Fibroblast of skin of left biceps (primary cell): ENCODE measurements at places on chromosomes 5 and 9.

DNA sequence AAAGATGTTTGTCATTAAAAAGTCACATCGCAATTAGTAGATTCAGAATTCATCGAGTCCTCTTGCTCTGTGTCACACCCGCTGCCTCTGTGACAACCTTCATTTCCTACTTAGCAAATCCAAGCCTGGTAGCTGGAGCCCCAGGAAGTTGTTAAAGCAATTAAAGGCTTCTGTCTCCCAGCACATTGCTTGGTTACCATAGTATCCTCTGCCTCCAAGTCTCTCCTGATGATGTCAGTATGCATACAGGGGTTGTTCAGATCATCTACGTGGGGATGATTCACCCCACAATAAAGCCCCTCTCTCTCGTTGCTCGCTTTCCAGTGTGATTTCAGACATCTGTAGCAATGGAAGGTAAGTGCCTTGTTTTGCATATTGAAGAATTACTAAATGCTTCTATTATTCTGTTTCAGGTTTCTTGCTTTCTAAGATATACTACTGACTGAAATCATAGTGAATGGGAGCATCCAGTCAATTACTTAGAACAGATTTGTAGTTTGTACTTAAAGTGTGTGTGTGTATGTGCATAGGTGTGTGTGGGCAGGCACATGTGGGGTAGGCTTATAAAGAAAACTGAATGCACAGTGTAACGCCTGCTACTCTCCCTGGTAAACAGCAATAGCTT, 52.9 kb downstream of the PAM start:
- DNase-seq, result peak; percentile 12

DNA sequence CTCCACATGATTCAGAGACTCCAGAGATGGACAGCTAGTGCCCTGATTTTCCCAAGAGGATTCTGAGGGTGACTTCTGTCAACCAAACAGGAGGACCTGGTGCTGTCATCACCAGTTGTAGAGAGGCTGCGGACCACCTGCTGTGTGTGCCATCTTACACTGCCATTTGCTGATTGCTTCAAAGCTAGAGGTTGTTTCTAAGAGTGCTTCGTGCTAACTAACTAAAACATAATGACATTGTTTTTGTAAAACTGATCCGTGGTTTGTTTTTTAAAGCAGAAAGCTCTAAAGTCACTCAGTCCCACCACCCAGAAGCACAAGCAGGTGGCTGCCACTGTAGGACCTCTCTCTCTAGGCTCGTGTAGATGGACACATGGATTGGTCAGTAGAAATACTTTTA, 12.2 kb downstream of the TENT4A start:
- no peak for DNase-seq

GRCh38 chr5:132612846-132613245, 45.1 kb upstream of the IL13 start:
- no peak for DNase-seq

DNA sequence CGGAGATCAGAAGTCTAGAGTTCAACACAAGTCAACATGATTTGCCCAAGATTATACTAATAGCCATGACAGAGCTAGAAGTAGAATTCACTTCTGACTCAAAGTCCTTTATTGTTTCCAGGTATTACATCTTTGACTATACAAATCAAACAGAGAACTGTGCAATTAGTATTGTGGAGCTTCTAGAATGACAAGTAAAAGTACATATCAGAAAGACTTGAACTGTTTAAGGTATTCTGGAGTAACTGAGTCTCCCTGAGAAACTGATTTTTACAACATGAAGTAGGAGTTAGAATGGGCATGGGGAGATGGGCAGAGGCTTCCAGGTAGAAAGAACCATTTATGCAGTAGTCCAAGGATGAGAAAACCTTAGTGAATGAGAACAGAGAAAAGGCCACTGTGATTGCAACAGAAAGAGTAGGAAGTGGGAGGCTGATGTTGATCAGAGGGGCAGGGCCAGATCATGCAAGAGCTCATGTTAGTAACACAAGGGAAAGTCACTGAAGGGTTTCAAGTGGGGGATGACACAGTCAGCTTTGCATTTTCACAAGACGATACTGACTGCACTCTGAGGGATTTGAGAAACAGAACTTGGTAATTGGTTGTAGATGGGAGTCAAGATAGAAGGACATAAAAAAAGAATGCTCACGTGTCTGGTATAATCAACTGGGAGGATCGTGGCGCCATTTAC, 280.7 kb downstream of the RFX3 start:
- no peak for DNase-seq

DNA sequence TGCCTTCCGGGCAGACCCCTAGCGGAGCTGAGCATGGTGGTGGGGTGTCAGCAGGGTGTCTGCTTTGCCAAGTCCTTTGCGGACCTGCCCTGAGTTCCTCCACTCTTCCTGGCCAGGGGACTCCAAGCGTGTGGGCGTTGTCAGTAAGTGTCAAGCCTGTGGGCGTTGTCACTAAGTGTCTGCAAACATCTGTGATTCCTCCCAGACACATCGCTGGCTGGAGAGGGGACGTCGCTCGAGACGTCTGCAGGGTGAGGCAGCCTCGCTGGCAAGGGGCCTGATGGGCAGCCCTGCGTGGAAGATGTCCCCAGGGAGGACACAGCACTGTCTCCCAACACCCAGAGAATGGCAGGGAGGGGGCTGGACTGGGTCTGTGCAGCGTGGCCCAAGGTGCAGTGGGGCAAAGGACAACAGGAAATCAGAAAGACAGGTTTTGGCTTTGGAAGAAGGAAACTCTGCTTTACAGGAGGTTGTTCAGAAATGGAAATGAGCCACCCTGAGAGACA, 28.8 kb downstream of the ADAMTSL2 start:
- DNase-seq, result no peak

DNA sequence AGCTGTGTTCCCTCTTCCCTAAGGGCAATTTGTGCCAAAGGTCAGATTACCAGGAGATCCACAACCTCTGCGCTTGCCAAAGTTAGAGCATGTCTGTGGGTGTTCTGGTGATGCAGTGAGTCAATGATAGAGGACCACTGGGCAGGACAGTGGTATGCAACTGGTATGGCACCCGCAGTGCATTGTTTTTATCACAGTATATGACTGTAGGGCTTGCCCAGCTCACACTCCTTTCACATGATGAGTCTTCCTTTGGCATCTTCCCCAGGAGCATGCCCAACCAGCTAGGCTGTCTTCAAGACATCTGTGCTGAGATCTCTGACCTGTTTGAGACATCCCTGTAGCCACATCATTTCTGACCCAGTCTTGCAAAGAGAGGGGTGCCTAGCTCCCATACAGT, 1650.0 kb upstream of the CDH6 start:
- DNase-seq, result no peak

- no peak for DNase-seq
Measured at GRCh38 chr9:128689820-128690683, 1.0 kb downstream of the SET start.

GRCh38 chr9:126623314-126623666, 9.6 kb downstream of the LMX1B start:
- DNase-seq, result no peak

- no peak for DNase-seq
Measured at GRCh38 chr9:35470894-35471293, 19.0 kb upstream of the RUSC2 start.

DNA sequence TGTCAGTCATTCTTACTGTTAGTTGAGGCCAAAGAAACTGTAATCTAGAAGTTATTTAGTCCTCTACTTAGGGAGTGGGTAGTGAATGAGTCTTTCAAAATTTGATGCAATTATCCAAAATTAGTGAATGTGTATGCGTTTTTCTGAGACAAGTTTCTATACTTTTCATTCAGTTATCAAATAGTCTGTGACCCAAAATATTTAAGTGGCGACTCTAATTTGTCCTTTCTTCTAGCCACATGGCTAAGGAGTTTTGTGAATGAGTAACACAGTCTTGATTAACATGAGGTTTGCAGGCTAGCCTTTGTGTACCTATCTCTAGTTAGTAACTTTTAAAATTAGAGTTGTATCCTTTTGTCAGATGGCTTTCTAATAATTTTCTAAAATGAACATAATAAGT, 45.6 kb downstream of the COMMD10 start:
- DNase-seq, result no peak

DNA sequence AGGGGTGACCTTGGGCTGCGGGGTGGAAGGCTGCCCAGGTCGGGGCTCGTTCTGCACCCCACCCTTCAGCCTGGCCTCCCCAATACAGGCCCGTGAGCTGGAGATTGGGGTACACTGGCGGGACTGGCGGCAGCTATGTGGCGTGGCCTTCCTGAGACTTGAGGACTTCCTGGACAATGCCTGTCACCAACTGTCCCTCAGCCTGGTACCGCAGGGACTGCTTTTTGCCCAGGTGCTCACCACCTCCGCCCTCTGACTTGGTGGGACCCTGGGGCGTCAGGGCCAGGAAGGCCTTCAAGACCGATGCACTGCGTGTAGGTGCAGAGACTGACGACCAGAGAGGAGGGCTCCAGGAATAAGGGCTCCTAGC, 10.5 kb downstream of the ZDHHC12 start:
- DNase-seq, result no peak

- no peak for DNase-seq
Measured at GRCh38 chr9:116837018-116837989, 150.2 kb downstream of the TRIM32 start.

GRCh38 chr9:72006501-72006900, 53.9 kb downstream of the C9orf57 start:
- no peak for DNase-seq

- DNase-seq, result no peak
Measured at GRCh38 chr5:54579591-54580295, 62.2 kb downstream of the SNX18 start.

DNA sequence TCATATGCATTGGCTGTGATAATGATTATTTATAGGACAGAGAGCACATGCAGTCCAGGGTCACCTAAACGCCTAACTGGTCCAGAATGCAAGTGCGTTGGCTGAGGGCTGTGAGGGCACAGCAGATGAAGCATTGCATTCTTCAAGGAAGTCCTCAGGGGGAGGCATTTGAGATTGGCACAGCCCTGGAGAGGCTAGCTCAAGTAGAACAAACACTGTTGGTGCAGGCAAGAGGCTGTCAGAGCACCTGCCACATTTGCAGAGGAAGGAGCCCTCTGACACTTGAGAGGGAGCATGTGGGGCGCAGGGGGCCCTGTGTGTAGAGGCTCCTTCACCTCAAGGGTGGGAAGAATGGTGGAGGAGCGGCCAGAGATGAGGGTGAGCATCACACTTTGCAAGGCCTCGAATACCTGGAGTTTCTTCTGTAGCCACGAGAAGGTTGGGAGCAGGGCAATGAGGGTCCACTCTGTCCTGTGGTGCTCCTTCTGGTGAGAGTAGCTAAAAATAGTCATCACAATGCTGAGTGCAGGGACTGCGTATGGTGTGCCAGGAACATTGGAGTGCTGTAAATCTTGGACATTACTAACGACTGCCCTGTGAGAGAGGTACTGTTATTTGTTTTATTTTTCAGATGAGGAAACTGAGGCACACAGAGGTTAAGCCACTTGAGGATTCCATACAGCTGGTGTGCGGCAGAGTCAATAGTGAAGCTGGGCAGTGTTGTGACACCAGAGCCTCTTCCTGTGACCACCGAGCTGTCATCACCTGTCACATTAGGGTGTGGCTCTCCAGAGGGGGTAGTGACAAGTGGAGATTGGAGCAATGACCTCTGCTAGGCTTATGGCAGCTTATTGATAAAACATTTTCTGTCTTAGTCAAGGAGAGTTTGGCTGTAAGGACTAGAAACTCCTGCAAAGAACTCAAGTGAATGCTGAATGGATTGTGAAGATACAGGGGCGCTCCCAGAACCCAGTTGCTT, 100.2 kb downstream of the PIP5K1B start:
- DNase-seq, result no peak

DNA sequence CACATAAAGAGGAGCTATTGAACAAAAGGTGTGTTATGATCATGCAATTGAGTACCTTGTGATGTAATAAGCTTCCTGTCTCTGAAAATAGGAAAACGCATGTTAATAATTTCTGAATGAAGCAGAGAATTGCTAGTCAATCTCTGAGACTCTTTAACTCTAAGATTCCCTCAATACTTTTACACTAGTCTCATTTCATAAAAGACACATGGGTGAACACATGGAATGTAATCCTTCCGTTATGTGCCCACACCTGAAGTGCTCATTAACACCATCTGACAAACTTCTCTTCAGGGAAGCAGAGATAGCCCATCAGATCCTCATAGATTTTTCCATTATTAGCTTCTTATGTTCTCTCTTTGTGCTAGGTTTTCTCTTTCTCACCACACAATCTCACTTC, 182.4 kb downstream of the TLR4 start:
- DNase-seq, result no peak

DNA sequence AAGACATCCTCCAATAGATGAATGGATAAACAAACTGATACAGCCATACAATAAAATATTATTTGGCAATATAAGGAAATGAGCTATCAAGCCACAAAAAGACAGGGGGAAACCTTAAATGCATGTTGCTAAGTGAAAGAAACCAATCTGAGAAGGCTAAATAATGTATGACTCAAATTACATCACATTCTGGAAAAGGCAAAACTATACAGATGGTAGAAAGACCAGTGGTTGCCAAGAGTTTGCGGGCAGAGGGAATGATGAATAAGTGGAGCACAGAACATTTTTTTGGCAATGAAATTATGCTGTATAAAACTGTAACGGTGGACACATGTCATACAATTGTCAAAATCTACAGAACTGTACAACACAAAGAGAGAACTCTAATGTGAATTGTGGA, 63.3 kb downstream of the CSF2 start:
- DNase-seq, result peak; percentile 60

DNA sequence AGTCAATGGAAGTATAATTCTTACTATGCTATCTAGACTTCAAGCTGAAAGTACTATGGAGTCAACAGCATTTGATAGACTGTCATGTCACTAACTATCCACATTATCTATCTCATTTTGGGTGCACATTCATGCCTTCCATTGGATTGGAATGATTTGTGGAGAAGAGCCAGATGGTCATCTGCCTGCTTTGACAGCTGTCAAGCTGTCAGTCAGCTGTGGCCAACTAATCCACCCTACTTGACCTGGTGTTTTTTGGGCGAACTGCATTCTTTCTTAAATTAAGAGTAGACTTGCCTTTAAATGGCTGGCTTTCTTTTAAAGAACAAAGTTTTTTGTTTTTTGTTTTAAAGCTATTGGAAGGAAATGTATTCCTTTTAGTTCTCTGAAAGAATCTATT, 151.5 kb downstream of the DCP2 start:
- DNase-seq, result no peak

DNA sequence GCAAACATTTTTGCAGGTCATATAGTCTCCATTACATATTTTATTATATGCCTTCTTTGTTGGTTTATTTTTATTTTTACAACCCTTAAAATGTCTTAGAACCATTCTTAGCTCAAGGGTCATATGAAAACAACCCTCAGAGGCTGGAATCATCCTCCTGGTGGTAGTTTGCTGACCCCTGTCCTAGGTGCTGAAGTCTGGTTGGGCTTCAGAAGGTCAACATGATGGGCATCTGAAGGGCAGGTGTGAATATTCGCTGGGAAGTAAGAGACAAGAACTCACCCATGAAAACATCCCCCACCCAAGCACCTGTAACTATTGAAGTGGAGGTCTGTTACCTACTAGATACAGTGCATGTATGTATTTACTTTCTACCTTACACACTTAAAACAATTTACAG, 75.4 kb downstream of the OSMR start:
- DNase-seq, result no peak

GRCh38 chr5:50995285-50995942, 329.0 kb downstream of the PARP8 start:
- DNase-seq, result no peak

GRCh38 chr9:7461791-7462190, 337.8 kb downstream of the DMAC1 start:
- DNase-seq, result no peak
